ENCODE measurements at places on chromosomes 12 and 14. TPM values are rescaled to one million over a fixed set of nuclear protein-coding genes. Genes with fewer than 3 reads are reported as not detected.

GRCh38 chr14:22614240-22614799, 16.2 kb downstream of the ABHD4 start:
- no peaks in the 10 kb centered on the region for H3K4me1 ChIP-seq
- H3K27ac ChIP-seq, result no peak overlapping the region
- peaks cover 20% of the 10 kb centered on the region for H3K36me3 ChIP-seq
- H3K27me3 ChIP-seq, result no peaks in the 10 kb centered on the region
- no peak for DNase-seq

GRCh38 chr14:93375673-93376156, 28.7 kb downstream of the COX8C start:
- no peaks in the 10 kb centered on the region for H3K4me1 ChIP-seq
- H3K36me3 ChIP-seq, result no peaks in the 10 kb centered on the region
- H3K27me3 ChIP-seq, result no peaks in the 10 kb centered on the region
- H3K27ac ChIP-seq, result no peak overlapping the region

DNA sequence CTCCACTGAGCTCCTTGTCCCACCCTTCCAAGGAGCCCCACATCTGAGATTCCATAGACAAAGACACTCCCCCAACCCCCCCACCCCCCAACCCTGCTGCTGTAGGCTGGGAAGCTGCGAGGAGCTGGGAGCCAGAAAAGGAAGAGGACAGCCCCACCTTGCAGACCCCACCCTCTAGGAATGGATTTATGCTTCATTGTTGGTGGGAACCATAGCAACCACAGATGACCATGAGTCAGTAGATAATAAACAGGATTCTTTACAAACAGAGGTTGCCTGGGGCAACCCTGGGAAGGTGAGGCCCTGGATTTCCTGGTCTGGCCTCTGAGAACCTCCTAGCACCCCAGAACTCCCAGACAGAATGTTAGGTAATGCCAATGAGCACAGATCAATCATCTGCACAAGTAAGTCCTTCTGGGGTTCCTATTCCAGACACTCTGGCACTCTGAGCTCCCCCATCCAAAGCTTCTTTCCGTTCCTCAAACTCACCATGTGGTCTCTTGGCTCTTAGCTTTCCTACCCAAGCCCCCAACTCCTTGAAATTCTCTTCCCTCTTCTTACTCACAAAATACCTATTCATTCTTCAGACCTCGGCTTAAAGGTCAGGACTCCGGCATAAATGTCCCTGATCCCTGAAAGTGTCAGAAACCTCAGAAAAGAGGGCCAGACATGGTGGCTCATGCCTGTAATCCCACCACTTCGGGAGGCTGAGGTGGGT, 15.2 kb upstream of the PLEKHG6 start:
- no peak for DNase-seq
- H3K36me3 ChIP-seq, result no peaks in the 10 kb centered on the region
- no peaks in the 10 kb centered on the region for H3K27me3 ChIP-seq
- H3K4me1 ChIP-seq, result no peaks in the 10 kb centered on the region

- no peaks in the 10 kb centered on the region for H3K27me3 ChIP-seq
- H3K4me1 ChIP-seq, result no peaks in the 10 kb centered on the region
- H3K4me3 ChIP-seq, result no peak overlapping the region
- H3K27ac ChIP-seq, result no peak overlapping the region
Measured at GRCh38 chr12:66109056-66109455, 21.5 kb downstream of the LLPH start.

DNA sequence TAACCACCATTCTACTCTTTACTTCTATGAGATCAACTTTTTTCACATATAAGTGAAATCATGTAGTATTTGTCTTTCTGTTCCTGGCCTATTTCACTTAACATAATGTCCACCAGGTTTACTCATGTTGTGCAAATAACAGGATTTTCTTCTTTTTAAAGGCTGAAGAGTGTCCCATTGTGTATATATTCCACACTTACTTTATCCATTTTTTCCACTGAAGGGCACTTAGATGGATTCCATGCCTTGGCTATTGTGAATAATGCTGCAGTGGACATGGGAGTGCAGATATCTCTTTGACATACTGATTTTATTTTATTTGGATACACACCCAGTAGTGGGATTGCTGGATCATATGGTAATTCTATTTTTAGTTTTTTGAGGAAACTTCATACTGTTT, 181.1 kb upstream of the HMGA2 start:
- no peaks in the 10 kb centered on the region for H3K27me3 ChIP-seq
- no peaks in the 10 kb centered on the region for H3K36me3 ChIP-seq
- no peak overlapping the region for H3K27ac ChIP-seq
- no peak overlapping the region for H3K4me3 ChIP-seq

GRCh38 chr14:61586544-61587055, 108.7 kb upstream of the HIF1A start:
- H3K27me3 ChIP-seq, result no peaks in the 10 kb centered on the region
- H3K36me3 ChIP-seq, result no peaks in the 10 kb centered on the region
- no peaks in the 10 kb centered on the region for H3K4me1 ChIP-seq

- H3K4me1 ChIP-seq, result peaks cover 9% of the 10 kb centered on the region
- no peak overlapping the region for H3K27ac ChIP-seq
- H3K36me3 ChIP-seq, result no peaks in the 10 kb centered on the region
Measured at GRCh38 chr12:1595690-1596347, 1.4 kb upstream of the FBXL14 start.

- no peaks in the 10 kb centered on the region for H3K27me3 ChIP-seq
- no peak overlapping the region for H3K27ac ChIP-seq
- peaks cover 54% of the 10 kb centered on the region for H3K36me3 ChIP-seq
- no peak for DNase-seq
- H3K4me3 ChIP-seq, result no peak overlapping the region
Measured at GRCh38 chr12:6863586-6864321, 3.6 kb upstream of the TPI1 start.

GRCh38 chr12:115864396-115864795, 413.1 kb downstream of the MED13L start:
- H3K27me3 ChIP-seq, result no peaks in the 10 kb centered on the region
- DNase-seq, result no peak
- no peak overlapping the region for H3K4me3 ChIP-seq
- no peak overlapping the region for H3K27ac ChIP-seq
- peaks cover 2% of the 10 kb centered on the region for H3K4me1 ChIP-seq
- no peaks in the 10 kb centered on the region for H3K36me3 ChIP-seq

GRCh38 chr14:28012629-28013415, 753.8 kb upstream of the FOXG1 start:
- DNase-seq, result no peak
- H3K36me3 ChIP-seq, result no peaks in the 10 kb centered on the region
- no peaks in the 10 kb centered on the region for H3K4me1 ChIP-seq
- no peaks in the 10 kb centered on the region for H3K27me3 ChIP-seq
- no peak overlapping the region for H3K27ac ChIP-seq

- DNase-seq, result no peak
- no peaks in the 10 kb centered on the region for H3K4me1 ChIP-seq
- no peaks in the 10 kb centered on the region for H3K27me3 ChIP-seq
- no peak overlapping the region for H3K4me3 ChIP-seq
- H3K36me3 ChIP-seq, result no peaks in the 10 kb centered on the region
- H3K27ac ChIP-seq, result no peak overlapping the region
Measured at GRCh38 chr12:7075939-7076338, 15.4 kb downstream of the C1S start.

- no peaks in the 10 kb centered on the region for H3K4me1 ChIP-seq
- no peak overlapping the region for H3K27ac ChIP-seq
- no peak overlapping the region for H3K4me3 ChIP-seq
- no peak for DNase-seq
- H3K36me3 ChIP-seq, result no peaks in the 10 kb centered on the region
- no peaks in the 10 kb centered on the region for H3K27me3 ChIP-seq
Measured at GRCh38 chr14:24978862-24979724, 70.9 kb downstream of the STXBP6 start.

DNA sequence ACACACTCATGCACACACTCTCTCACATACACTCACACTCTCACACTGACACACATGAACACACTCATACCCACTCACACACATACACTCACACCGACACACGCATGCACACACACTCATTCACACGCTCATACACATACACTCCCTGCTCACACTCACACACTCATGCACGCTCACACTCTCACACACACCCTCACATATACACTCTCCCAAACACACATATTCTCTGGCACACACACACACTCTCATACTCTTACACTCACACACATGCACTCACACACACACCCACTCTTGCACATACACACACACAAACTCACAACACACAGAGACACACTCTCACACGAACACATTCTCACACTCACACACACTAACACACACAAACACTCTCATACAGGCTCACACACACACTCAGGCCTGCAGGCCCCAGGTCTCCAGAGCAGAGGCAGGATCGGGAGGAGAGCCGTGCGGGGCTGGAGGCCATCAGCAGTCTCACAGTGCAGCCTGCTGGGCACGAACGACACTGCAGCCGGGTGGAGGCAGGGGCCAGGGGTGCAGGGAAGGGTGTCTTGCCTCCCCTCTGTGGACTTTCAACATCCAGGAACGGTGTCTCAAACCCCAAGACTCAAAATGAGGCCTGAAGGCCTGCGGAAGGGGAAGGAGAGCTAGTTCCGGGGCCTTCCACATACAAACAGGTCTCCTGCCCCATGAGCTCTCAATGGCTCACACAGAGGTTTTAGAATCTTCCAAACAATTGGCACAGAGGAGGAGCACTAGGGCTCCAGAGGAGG, 148.7 kb downstream of the ANO2 start:
- H3K27me3 ChIP-seq, result 0 out of 2 replicates have a peak, but pooled peaks cover 3% of the 10 kb centered on the region
- H3K4me3 ChIP-seq, result no peak overlapping the region
- H3K27ac ChIP-seq, result no peak overlapping the region
- no peaks in the 10 kb centered on the region for H3K4me1 ChIP-seq

- H3K27me3 ChIP-seq, result no peaks in the 10 kb centered on the region
- H3K36me3 ChIP-seq, result no peaks in the 10 kb centered on the region
- H3K4me1 ChIP-seq, result peaks cover 12% of the 10 kb centered on the region
- peak overlapping the region; percentile 95 for H3K4me3 ChIP-seq
- peak overlapping the region; percentile 94 for H3K27ac ChIP-seq
- DNase-seq, result no peak
Measured at GRCh38 chr12:95547522-95548055, 3.7 kb downstream of the USP44 start.

- H3K27me3 ChIP-seq, result no peaks in the 10 kb centered on the region
- no peaks in the 10 kb centered on the region for H3K36me3 ChIP-seq
- no peaks in the 10 kb centered on the region for H3K4me1 ChIP-seq
- DNase-seq, result no peak
- no peak overlapping the region for H3K27ac ChIP-seq
- no peak overlapping the region for H3K4me3 ChIP-seq
Measured at GRCh38 chr12:51788876-51789275, 59.6 kb downstream of the FIGNL2 start.

LRRC10 gene
- not detected for polyA plus RNA-seq

RNASE13 gene
- polyA plus RNA-seq, result not detected

INHBC gene
- 0.30 TPM for polyA plus RNA-seq

STX2 gene
- polyA plus RNA-seq, result 13.9 TPM

SLC17A8 gene
- 0.14 TPM for polyA plus RNA-seq
